ENCODE measurements at places on chromosomes 7 and 10.

DNA sequence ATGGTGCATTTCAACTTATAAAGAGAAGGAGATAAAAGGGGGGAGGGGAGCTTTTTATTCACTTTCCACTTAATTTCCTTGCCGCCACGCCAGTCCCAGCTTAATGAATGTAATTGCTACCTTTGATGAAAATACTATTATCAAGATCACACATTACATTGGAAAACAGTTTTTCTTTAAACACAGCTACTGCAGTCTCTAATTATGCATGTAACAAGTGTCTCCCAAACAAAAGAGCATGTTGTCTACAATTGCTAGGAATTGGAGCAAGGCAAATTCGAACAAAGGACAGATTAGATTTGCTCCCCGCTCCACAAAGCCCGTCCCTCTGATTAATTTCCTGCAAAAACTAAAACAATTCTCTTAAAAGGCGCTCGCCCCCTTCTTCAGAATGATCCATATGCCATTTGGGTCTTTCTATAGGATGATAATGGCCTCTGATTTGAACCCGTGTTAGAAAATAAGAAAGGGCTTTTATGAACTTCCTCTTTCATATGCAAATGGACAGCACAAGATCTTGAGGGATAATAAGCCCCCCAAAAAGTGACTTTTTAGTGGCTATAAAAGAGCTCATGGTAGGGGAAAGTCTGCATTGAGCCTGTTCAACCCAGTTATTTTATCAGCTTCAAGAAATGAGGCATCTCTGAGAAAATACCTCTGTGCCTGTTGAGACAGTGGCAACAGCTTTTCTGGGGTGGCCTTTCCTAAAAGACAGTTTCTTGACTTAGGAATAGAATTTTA lies 60.6 kb downstream of the ACADSB start:
- no peak for DNase-seq

GRCh38 chr7:129676017-129676897 lies 64.7 kb downstream of the NRF1 start:
- no peak for DNase-seq

- DNase-seq: no peak
These were observed 701.2 kb downstream of the AUTS2 start for GRCh38 chr7:70299472-70299807.

- no peak for DNase-seq
These were observed 611.1 kb upstream of the COBL start for GRCh38 chr7:51927738-51928137.

DNA sequence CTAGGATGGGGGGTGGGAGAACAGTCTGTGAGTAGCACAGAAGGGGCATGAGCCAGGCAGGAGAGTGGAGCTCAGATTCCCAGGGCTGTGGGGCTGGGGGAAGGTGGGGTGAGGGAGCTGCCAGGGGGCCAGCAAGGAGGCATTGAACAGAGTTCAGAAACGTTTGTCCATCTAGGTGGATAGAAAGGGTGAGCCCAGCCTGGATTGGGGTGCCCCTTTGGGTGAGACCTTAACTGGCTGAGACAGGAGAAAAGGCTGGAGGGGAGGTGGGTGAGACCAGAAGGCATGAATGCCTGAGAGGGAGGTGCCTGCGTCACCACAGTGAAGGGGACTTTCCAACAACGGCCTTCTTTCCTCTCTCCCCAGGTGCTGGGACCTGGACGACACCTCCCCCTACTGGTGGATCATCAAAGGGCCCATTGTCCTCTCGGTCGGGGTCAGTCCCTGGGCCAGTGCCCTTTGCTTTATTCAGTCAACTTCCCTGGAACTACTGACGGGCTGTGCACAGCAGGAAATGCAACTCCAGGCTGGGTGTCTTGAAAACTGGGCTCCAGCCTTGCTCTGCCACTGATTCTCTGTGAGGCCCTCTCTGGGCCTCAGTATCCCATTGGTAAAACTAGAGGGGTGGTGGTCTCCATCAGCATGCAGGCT lies 11.0 kb downstream of the GHRHR start:
- no peak for DNase-seq

- DNase-seq: no peak
These were observed 32.8 kb upstream of the PHF14 start for GRCh38 chr7:10940704-10941355.

DNA sequence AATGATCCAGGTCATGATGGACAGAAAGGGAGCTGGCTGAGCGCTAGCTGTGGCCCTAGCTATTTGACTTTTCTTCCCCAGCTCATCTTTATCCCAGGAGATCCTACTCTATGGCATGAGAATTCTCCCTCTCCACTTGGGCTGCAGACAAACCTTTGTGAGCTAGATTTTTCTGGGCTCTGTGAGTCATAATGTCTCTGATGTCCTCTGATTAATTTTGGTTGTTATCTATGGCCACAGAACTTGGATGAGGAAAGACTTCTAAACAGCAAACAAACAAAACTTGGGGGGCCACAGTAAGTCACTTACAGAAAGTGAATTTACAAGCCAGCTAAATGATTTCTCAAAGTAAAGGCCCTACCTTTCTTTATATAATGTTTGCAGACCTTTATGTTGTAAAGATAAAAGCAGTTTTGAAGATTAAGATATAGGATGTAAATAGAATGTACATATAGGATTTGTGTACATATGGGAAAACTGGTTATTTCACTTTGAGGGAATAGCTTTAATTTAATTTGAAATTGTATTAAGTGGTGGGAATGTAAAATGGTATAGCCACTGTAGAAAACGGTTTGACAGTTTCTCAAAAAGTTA lies 10.4 kb downstream of the ABLIM1 start:
- no peak for DNase-seq

- DNase-seq: no peak
These were observed 20.1 kb downstream of the LRRC20 start for GRCh38 chr10:70362328-70362727.

GRCh38 chr7:133562621-133563020 lies 309.7 kb downstream of the EXOC4 start:
- DNase-seq: no peak

GRCh38 chr10:535952-536351 lies 153.5 kb downstream of the DIP2C start:
- no peak for DNase-seq

- no peak for DNase-seq
These were observed 96.5 kb upstream of the NPS start for GRCh38 chr10:127452568-127452967.

DNA sequence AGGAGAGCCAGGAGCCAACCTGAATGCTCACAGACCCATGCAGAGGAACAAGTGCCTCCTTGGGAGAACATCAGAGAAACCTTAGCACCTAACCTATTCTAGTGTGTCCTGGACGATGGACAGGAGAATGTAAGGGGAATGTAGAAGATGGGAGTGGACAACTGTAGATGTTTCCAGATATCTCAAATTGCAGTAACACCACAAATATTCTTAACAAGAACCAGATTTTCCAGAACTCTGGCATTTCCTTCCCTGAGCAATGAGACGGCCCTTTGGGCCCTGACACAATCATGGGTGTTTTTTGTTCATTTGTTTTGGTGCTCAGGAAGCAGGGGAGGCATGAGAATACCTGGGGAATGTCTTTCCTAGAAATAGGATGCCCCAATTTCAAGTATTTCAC lies 196.1 kb upstream of the PRSS1 start:
- DNase-seq: no peak

- DNase-seq: no peak
These were observed 6.1 kb upstream of the PTPN12 start for GRCh38 chr7:77531038-77531437.

DNA sequence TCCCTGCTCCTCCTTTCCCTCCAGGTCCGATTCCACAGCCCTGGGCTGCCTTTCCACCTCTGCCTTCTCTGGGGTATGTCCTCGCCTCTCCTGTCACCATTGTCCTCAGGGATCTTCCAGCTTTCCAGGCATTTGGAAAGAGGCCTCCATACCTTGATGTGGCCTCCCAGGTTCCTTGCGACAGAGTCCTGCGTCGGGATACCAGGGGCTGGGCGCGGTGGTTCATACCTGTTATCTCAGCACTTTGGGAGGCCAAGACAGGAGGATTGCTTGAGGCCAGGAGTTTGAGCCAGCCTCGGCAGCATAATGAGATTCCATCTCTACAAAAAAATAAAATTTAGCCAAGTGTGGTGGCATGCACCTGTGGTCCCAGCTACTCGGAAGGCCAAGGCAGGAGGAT lies 171.1 kb downstream of the CUX1 start:
- no peak for DNase-seq

Data from activated naive CD8-positive, alpha-beta T cell treated with anti-CD3 and anti-CD28 coated beads, Interleukin-2, amount 50 U/mL, for 16 hours (primary cell).